ENCODE measurements at places on chromosomes 5 and 9.
A peak's percentile ranks its signal among the peaks of the same experiment; 100 is the strongest.

- no peak for DNase-seq
These were observed 138.0 kb upstream of the IRX4 start for GRCh38 chr5:2020730-2021129.

- no peak for DNase-seq
These were observed 448.2 kb downstream of the GADD45G start for GRCh38 chr9:90053027-90053426.

- peak; percentile 54 for DNase-seq
These were observed 95.4 kb downstream of the KIAA0825 start for GRCh38 chr5:94523018-94523417.

DNA sequence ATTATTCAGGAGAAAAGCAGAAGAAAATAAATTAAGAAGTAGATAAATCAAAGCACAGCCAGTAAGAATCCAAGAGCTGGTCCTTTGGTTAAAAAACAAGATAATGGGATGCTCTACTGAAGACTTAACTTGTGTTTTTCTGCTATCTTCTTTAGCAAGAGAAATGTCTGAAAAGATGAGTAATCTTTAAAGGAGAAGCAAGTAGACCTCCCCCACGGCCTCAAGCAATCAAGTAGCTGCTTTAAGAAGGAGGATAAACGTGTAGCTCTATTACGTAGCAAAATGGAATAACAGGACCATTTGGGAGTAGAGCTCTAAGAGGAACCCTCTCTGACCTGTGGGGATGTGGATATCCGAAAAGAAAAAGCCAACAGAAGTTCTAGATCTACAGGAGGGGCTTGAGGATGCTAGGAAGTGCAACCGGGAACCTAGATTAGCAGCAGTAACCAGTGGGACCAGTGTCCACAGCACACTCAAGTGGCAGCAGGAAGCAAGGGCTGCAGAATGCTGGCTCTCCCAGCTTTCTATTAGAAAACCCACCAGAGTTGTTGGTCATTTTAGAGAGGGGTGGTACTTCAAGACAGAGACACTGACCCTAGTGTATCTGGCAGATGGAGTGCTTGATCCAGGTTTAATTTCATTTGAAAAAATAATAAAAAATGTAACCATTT lies 185.4 kb downstream of the GABBR2 start:
- no peak for DNase-seq

- no peak for DNase-seq
These were observed 2.4 kb downstream of the CAVIN4 start for GRCh38 chr9:100580257-100580656.

- DNase-seq: no peak
These were observed 506.9 kb downstream of the ZNF608 start for GRCh38 chr5:124239572-124239971.

DNA sequence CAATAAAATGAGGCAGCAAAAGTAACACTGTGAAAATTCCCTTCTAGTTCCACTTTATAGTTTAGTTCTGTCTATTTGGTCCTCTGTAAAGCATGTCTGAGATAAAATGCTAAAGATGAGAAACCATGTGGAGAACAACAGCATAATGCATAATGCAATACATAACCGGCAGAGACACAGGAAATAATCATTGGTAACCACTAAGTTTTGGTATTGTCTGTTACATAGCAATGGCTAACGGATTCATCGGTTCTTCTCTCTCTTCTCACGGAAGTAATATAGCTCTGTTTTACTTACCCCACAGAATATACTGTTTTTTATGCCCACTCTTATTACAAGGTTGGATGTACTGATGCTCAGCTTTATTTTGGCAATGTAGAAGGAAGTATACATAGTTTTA lies 158.9 kb downstream of the FAM174A start:
- no peak for DNase-seq

All from skin of body (tissue), 3 donors.